ENCODE measurements at places on chromosomes 4 and X.

DNA sequence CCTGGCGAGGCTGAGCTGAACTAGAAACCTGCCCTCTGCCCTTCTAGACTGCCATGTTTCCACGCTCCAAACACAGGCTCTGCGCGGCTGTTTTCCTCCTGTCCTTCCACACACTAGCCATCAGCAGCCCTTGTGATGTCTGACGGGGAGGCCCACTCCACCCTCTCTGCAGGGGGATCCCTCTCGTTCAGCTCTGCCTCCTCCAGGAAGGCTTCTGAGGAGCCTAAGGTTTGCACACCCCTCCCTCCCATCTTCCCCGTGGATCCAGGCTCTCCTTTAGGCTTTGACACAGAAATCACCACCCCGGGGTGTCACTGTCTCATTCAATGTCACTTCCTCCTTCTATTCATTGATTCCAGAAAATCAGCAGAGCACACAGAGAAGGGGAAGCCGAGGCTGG, 38.6 kb upstream of the CRMP1 start:
- DNase-seq, result no peak

DNA sequence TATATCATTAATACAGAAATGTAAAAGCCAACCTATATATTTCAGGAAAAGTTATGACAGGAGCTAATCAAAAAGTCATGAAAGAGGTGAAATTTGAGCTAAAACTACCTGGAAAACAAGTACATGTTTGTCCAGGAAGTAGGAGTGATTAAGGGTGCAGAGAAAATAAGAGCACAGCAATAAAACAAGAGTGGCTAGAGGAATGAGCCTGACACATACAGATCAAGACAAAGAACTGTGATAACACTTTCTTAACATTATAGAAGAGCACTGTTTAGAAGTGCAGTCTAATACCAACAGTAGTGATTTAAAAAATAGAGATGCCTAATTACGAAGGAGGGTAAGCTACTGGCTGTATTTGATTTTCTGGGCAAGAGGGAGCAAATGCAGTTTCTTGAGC, 125.1 kb downstream of the WDFY3 start:
- DNase-seq, result no peak

GRCh38 chr4:13860126-13860525, 232.6 kb upstream of the BOD1L1 start:
- no peak for DNase-seq

DNA sequence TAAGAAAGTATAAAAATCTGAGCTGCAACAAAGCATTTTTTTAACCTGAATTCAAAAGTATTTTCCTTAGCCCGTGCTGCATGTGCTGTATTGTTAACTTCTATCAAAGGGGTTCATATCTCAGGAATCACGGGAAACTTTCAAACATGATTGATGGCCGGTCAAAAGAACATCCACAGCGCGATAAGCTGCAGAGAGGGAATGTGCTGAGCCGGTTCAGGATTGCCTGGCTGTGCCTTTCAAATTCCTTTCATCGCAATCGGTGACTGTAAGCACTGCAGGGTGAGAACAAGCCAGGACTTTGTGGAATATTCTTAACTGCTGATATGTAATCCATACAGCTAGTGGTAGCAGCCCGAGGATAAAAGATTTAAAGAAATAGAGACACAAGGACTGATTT, 210.9 kb upstream of the NOCT start:
- DNase-seq, result no peak

DNA sequence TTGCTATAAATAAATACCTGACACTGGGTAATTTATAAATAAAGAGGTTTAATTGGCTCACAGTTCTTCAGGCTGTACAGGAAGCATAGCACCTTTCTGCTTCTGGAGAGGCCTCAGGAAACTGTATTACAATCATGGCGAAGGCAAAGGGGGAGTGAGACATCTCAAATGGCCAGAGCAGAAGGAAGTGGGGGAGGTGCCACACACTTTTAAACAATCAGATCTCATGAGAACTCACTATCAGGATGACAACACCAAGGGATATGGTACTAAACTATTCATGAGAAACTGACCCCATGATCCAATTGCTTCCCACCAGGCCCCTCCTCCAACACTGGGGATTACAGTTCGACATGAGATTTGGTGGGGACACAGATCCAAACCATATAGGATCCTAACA, 11.7 kb upstream of the TCEAL9 start:
- DNase-seq, result no peak

DNA sequence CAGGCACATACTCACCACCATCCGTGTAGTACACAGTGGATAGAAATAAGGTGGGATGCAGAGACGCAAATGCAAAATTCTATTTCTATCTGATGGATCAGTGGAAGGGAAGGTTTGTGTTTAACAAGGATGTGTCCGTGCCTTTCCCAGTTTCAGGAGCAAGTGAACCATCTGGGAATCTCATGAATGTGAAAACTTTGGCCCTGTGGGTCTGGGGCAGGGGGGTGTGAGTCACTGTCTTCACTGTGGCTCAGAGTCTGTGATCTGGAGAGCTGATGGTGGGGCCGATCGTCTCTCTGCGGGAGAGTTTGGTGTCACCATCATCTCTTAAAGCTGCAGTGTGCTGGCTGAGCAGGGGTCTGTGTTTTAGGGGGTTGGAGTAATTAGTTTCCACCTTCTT, 179.3 kb upstream of the STS start:
- DNase-seq, result no peak

- no peak for DNase-seq
These were observed 42.5 kb downstream of the BMP2K start for GRCh38 chr4:78818530-78819079.

DNA sequence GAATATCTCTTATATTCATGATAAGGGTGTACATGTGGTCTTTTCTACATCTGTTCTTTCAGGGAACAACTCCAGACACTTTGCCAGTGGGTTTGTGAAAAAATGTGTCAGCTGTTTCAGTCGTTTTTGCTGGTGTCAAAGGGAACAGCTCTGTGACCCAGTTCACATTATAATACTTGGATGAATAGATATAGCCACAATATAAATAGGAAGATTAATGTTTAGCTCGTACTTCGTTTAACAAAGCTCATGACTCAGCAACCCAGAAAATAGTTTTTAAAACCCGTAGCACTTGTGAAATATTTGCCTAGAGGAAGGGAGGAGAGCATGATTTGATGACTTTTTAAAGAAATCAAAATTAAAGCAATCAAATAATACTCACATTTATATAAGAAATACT, 7.9 kb downstream of the LIAS start:
- DNase-seq, result no peak
